CD4-positive, alpha-beta T cell (primary cell): ENCODE measurements at places on chromosomes 1 and 21. TPM values are rescaled to one million over a fixed set of nuclear protein-coding genes. Genes with fewer than 3 reads are reported as not detected.

C1orf122 gene
- total RNA-seq: 13.2 TPM

UBE2U gene
- total RNA-seq: not detected

DNA sequence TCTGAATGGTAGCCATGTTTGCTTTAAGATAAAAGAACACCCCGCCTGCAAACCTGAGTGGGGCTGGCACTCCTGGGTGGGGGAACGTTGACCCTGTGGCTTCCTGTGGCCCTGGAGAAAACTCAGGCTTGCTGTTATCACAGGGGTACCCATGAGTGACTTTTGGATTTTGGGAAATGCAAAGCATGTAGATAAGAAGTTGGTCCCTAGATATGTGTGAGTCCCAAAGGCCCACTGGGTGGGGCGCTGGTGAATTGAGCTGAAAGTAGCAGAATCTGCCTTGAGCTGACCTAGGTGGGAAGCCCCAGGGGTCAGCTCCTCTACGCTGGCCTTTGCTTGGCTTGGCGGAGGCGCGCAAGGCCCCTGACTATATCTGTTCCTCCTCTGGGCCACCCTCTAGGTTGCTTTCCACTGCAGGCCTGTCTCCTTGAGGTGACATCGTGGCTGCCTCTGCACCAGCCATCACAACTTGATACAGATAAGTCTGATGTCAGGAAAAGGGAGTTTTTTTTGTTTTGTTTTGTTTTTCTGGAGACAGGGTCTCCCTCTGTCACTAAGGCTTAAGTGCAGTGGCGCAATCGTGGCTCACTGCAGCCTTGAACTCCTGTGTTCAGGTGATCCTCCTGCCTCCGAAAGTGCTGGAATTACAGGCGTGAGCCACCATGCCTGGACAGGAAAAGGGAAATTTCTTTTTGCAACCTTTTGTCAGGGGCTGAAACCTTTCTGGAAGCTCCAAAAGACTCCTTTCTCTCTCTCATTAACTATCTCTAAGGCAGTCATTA is 72.2 kb downstream of the AGPAT3 start:
- no peak for DNase-seq
- H3K4me3 ChIP-seq: no peak overlapping the region
- peaks cover 20% of the 10 kb centered on the region for H3K4me1 ChIP-seq
- H3K27me3 ChIP-seq: no peaks in the 10 kb centered on the region
- H3K36me3 ChIP-seq: peaks cover 37% of the 10 kb centered on the region

SERPINC1 gene
- not detected for total RNA-seq

CR1 gene
- total RNA-seq: 2.8 TPM
